Activated CD8-positive, alpha-beta memory T cell treated with anti-CD3 and anti-CD28 coated beads, Interleukin-2, amount 50 U/mL, for 4 hours (primary cell): ENCODE measurements at places on chromosomes 7 and 10.

DNA sequence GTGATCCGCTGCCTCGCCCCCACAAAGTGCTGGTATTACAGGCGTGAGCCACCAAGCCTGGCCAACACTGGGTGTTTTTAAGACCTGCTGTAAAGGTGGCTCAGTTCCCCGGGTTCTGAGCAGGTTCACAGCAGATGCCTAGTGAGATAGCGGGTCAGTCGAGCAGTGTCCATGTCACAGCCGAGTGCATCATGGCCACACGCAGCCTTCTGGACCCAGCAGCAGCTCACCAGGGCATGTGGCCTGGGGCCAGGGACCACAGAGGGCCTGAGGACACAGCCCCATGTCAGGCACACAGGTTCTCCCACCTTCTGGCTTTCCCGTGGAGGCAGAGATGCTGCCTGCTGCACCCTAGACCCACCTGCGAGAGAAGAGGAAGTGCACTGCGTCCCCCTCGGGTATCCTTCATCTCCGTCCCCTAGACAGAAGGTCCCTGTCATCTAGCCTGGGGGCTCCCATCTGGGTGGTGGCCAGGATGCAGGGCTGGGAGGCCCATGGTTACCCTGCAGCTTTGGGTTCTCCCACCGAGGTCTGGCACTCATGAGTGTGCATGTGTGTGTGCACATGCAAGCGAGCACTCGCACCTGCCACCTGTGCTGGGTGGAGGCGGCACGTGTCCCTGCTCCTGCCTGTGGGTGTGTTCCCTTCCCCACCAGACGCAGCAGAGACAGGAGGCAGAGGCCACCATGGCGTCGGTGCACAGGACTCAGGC lies 98.6 kb downstream of the NKX6-2 start:
- no peak for DNase-seq

DNA sequence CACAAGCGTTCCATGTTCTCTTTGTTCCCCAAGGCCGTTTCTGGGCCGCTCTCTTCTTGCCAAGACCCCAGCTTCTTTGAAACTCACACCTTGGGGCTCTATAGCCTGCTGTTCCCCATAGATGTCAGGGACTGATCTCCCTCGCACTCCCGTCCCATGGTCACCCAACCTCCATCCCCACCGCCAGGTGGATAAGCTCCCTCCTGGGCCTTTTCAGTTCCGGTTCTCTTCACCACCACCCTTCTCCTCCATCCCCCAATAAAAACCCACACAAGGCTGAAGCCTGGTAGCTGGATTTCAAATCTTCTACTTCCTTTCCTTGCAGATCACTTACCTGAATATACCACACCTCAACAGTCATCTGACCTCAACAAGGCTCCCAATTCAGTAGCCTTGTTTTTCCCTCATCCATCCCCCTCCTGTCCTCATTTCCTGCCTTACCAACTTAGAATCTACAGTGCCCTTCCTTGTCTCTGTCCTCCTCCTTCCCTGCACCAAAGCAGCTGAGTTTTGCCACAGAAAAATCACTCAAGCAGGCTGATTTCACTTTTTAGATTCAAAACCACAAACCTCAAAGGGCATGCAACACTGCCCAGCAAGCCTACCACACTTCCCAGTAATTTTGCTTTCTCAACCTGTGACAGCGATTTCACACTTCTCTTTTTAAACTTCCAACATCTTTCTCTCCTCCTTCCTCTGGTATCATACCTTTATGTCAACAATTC lies 7.7 kb downstream of the SLC37A3 start:
- DNase-seq: no peak

DNA sequence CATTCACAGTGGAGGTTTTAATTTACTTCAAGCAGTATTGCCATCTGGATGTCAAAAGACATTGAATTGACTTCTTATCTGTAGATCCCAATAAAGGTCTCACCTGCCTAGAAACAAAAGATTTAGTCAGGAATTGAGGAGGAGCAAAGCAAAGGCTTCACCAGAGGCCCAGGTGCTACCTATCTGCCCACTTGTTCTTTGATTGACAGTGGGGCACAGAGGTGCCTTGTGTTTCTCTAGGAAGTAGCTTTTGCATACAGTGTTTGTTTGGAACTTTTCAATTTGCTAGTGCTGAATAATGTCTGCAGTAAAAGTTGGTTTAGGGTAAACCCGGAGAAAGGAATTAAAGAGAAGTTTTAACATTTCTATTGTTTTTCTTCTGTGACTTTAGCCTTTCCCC lies 40.4 kb downstream of the AUTS2 start:
- DNase-seq: no peak

DNA sequence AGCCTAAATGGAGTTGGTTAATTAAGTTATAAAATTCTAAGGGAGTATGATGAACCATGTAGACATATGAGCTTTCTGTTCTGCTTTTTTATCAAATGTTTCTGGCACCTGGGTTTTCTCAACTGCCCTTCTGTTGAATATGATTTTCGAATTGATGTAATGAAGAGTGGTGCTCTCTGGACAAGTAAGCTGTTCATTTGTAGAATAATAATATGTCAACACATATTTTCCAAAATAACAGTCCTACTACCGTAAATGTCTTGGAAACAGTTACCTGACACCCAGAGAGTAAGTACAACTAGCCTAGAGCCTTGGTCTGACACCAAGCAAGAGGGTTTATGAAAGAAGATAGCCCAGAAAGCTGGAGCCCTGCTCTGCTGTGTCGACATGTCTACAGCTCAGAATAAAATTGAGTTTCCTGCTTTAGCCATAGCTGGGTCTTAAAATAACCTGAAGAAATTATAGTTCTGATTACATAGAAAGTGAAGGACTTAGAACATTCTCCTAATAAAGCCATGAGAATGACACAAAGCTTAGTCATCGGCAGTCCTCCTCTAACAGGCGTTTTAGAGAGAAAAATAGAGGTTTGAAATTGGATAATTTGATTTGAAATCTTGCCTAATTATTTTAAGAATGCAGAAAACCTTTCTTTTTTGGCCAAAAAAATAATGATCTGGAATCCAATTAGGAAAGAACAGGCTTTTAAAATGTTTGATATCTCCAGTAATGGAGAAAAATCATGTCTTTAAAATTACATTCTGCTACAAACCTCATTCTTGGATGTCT lies 25.1 kb downstream of the HDAC9 start:
- no peak for DNase-seq
